ENCODE measurements at places on chromosomes 3 and 15.

GRCh38 chr15:72271221-72271620 lies 1.1 kb downstream of the PARP6 start:
- DNase-seq = no peak

GRCh38 chr3:132456571-132456970 lies 39.3 kb downstream of the DNAJC13 start:
- DNase-seq = no peak

DNA sequence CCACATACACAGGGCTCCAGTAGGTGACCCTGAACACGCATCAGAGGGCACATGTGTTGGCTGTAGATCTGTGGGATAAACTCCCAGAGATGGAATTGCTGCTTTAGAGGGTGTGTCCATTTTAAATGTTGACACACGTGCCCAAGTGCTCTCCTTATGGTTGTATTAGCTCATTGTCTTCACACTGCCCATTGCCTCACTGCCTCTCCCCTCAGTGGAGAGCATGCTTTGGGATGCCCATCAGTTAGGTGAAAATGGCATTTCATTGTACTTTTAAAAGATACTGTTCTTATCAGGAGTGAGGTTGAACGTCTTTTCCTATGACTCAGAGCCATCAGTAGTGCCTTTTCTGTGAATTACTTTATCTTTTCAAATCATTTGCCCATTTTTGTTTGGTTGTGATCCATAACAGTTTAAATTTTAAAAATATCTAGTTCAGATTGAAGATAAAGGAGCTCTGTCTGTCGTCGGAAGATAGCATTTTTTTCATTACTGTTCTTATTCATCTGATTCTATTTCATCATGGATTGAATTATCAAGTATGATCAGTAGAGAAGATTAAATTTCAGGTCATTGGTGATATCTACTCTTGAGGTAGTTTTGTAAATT lies 120.7 kb downstream of the CHDH start:
- no peak for DNase-seq

DNA sequence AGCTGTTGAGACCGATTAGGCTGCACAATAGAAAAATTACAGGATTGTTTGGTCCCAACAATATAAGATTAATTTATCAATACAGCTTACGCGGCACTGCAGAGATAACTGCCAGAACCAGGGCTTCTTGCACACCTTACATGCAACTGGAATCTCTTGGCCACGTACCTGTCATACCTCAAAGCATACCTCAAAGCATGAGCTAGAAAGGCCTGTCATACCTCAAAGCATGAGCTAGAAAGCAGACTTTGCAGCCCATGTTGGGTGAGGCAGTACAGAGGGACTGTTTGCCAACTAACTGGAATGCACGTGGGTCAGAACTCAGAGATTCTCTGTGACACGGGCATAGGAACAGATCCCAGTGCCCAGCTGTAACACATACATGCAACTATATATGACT lies 34.7 kb downstream of the NTRK3 start:
- no peak for DNase-seq

GRCh38 chr3:30720586-30721313 lies 114.3 kb downstream of the TGFBR2 start:
- DNase-seq = no peak

- no peak for DNase-seq
Measured at GRCh38 chr15:47548231-47548630, 169.1 kb upstream of the SEMA6D start.

DNA sequence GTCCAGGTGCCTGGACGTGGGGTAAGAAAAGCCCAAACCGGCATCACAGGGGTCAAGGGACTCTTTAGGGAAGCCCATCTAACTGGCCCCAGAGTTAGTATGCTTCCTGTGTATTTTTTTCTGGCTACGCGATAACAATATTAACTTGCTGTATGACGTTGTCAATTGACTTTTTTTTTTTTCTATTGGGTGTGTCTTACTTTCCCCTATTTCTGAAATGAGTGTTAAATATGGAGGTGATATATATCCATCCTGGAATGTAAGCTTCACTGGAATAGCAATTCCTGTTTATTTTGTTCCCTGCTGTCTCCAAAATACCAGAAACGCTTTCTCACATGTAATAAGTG lies 598 bp upstream of the GMNC start:
- DNase-seq = no peak

DNA sequence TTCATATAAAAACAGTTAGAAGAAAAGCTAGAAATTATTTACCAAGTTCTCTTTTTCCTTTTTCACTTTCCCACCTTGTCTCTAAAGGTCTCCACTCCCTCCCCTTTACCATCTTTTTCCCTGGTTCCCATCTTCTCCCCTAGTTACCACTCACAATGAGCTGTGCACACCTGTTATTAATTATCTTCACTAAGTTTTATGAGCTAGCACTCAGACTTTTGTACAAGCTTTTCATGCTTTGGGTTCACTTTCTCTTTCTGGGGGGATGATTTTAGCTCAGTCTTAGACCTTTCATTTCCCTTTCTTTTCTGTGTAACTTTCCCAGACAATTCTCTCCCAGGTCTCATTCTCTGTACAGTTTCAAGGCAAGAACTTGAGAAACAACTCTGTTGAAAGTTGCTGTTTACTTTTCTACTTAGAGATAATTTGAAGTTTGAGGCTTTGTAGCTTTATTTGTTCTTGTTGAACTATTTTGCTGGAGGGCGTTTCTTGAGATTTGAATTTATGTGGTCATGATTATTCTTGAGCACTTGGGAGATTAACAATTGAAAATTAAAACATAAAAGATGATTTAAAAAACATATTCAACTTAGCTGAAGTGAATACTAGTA lies 24.0 kb upstream of the AADAC start:
- DNase-seq = no peak

DNA sequence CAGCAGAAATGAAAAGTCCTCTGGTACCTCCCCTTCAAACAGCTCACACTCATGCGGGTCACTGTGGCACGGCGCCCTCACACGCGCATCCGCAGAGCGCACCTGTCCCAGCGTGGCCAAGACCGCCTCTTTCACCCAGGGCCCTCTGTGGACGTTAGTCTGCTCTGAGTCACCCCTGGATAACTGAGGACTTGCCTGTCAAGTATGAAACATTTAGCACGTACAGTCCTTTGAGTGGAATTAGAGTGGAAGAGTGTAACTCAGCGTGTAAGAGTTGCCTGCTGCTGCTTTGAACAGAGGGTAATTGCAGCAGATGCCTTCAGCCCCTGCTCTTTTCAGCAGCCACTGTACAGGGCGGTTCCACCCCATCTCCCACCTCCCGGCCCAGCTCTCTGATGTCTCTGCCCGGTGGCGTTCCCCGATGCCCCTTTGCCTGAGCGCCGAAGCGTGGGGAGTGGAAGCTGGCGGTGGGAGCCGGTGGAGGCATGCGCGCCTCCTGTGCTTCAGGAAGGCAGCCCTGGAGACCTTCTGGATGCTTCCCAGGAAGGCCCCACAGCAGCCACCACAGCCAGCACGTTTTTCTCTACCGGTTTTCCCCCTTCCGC lies 23.0 kb downstream of the CPN2 start:
- no peak for DNase-seq

- DNase-seq = no peak
Measured at GRCh38 chr3:140845882-140846281, 95.8 kb upstream of the SLC25A36 start.

- DNase-seq = no peak
Measured at GRCh38 chr3:127162947-127163645, 29.8 kb upstream of the PRR23E start.

DNA sequence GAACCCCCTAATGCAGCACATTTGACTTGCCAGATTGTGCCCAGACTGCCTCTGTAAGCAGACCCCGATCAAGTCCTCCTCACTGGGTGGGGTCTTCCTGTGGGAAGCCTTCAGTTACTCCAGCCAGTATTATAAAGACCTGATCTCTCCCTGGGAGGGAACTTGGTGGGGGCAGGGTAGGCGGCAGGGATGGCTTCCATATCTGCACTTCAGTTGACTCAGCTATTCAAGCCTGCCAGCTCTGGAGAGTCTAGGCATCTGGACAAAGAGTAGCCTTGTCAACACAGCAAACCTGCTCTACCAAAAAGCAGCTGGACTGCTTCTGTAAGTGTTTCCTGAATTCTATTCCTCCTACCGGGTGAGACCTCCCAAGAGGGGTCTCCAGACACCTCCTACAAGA lies 21.0 kb upstream of the SLC25A38 start:
- no peak for DNase-seq

- DNase-seq = no peak
Measured at GRCh38 chr3:128623762-128624176, 26.8 kb downstream of the RPN1 start.

DNA sequence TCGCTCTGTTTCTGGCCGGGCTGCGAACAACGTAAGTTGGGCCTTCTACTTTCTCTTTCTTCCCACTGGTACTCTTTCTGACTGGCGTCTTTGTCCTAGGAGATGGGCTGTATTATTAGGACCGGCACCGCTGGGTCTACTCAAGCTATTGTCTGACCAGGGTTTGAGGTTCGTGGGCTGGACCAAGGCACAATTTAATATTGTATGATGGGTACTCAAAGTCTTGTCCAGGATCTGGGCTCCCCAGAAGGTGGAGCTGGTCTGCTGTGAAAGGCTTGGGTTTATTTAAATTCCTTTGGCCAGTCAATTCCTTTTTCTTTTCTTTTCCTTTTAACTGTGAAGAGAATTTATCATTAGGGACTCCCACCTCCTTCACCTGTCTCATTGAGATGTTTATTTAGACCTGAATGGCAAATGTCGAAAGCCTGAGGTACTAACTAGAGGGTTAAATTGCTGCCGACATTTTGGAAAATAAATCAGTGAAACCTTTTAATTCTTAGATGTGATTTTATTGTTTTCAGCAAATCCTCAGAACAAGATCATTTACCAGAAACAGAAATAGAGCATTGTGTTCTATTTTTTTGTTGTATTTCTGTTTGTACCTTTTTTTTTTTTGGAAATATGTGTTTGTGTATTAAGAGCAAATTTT lies 410 bp downstream of the LRRC49 start:
- DNase-seq = no peak

- DNase-seq = no peak
Measured at GRCh38 chr3:37240170-37240945, 66.0 kb upstream of the LRRFIP2 start.

DNA sequence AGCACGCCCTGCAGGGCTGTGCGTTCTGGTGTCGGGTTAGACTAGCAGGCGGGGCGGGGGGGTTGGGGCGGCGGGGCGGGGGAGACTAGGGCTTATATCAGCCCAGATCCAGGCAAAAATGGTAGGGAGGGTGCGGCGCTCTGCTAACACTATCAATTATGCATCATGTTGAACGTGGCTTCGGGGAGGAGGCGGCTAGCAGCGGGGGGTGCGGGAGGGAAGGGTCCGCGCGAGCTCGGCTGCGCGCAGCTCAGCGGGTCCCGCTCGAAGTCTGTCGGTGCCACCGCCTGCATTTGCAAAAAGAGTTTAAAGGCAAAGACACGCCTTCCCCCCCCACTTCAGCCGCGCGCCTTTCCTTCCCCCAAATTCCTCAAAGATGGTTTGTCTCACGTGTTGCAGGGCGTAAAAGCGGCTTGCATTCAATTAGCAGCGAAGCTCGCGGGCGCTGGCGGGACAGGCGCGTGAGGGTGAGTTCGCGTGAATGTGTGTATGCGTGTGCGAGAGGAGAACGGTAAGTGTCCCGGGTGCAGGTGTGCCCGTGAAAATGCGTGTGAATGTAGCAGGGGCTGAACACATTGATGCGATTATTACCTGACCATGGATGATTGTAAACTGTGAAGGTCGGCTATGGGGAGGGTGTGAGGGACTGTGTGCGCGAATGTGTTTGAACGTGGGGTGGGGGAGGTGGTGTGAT lies at the start of gene ISLR2:
Gene ISLR2 (plus strand): TSS at position 432 of the 694 bp plus-strand sequence. CDS start 2,169 bp downstream, outside the sequence.
- DNase-seq = no peak

Measured in activated T-cell treated with anti-CD3 and anti-CD28 coated beads for 4 hours (primary cell).